M059J (cell line): ENCODE measurements at places on chromosomes 11 and 22. TPM values are rescaled to one million over a fixed set of nuclear protein-coding genes. Genes with fewer than 3 reads are reported as not detected.

DNA sequence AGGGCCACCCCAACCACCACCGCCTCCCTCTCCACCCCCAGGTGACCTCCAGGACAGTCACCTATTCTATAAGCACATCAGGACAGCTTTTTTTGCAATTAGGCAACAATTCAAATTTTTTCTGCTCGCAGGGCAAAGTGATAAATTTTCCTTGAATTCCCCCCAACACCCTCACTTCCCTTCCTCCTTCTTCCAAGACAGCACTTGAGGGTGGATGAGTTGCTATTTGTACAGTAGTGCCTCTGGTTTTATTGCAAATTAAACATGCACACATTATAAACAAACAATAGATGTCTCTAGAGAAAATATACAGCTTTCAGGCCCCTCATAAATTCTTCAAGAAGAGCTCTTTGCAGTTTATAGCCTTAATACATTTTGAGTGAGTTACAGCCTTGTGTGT, 80.9 kb upstream of the USP47 start:
- no peak for DNase-seq

The GTPBP1 gene
- total RNA-seq, result 22.1 and 37.5 TPM in 2 replicates

GRCh38 chr22:36330655-36331305, 57.0 kb downstream of the MYH9 start:
- DNase-seq, result peak; percentile 79

The RIC3 gene
- total RNA-seq, result 0.32 TPM in 1 of 2 replicates, not detected in the other

GRCh38 chr22:49544286-49544685, 283.4 kb downstream of the BRD1 start:
- DNase-seq, result no peak
